ENCODE measurements at places on chromosomes 3 and 15.

- peak; percentile 19 for DNase-seq
Measured at GRCh38 chr3:132006605-132007204, 28.1 kb downstream of the CPNE4 start.

GRCh38 chr15:100725121-100726069 lies 123.0 kb downstream of the ASB7 start:
- DNase-seq = peak; percentile 48

GRCh38 chr3:19190602-19191001 lies 42.3 kb downstream of the KCNH8 start:
- DNase-seq = no peak

DNA sequence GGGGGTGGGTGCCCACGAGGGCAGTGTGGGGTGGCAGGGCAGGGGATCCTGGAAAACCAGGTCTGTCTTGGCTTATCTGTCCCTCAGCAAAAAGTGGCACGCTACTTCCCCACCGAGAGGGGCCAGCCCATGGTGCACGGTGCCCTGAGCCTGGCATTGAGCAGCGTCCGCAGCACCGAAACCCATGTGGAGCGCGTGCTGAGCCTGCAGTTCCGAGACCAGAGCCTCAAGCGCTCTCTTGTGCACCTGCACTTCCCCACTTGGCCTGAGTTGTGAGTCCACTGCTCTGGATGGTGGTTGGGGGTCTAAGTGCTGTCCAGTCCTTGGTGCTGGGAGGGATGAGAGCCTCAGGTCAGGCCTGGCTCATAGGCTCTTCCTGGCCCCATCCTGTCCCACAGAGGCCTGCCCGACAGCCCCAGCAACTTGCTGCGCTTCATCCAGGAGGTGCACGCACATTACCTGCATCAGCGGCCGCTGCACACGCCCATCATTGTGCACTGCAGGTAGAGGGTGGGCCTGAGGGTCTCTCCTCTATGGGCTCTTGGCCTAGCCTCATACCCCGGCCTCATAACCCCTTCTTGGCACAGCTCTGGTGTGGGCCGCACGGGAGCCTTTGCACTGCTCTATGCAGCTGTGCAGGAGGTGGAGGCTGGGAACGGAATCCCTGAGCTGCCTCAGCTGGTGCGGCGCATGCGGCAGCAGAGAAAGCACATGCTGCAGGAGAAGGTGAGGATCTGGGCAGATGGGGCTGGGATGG lies 31.1 kb downstream of the PTPN23 start:
- DNase-seq = no peak

DNA sequence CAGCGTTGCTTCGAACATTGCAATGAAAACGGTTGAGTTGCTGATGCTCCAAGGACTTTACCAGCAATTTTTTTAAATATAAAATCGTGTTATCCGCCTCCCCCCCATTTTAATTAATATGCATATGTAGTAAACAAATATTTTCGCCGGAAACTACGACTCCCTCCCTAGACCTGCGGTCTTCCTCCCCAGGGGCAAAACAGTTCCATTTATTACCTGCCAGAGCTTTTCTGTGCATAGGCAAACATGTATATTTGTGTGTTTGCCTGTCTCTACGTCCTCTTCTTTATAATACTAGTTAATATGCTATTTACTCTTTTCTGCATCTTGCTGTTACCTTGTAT lies 593 bp upstream of the RSL24D1 start:
- DNase-seq = no peak

DNA sequence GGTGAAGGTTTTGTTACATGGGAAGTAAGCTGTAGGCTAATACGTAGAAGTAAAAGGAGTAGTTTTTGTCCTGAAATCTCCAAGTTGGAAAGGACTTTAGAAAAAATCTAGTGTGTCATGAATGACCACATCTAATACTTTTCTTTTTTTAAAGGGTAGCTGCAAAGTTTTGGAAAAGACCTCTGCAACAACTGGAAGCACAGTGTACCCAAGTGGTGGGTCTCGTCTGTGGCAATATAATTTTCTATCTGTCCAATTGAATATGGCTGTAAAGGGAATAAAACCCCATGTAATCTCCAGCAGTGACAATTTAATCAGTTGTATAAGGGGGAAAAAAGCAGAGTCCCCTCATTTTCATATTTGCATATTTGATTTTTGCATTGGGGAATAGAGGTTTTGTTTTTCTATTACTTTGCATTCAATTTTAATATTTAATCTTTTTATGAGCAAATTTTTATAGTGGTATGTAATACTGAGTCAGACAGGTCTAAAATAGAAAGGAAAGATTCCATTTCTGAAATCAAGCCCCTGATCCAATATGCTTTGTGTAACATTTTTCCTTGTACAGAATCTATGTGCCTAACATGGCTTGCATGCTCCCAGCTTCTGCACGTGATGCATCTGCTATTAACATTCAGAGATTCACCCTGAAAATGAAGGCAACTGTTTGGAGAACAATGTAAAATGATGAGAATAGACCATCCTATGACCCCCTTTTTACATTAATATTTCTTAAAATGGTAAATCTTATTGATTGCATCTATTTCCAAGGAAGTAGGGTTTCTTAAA lies 531.4 kb downstream of the ZIC1 start:
- DNase-seq = no peak

- DNase-seq = no peak
Measured at GRCh38 chr3:21269882-21270281, 481.1 kb downstream of the ZNF385D start.

- DNase-seq = no peak
Measured at GRCh38 chr15:75731248-75732151, 18.9 kb upstream of the CSPG4 start.

DNA sequence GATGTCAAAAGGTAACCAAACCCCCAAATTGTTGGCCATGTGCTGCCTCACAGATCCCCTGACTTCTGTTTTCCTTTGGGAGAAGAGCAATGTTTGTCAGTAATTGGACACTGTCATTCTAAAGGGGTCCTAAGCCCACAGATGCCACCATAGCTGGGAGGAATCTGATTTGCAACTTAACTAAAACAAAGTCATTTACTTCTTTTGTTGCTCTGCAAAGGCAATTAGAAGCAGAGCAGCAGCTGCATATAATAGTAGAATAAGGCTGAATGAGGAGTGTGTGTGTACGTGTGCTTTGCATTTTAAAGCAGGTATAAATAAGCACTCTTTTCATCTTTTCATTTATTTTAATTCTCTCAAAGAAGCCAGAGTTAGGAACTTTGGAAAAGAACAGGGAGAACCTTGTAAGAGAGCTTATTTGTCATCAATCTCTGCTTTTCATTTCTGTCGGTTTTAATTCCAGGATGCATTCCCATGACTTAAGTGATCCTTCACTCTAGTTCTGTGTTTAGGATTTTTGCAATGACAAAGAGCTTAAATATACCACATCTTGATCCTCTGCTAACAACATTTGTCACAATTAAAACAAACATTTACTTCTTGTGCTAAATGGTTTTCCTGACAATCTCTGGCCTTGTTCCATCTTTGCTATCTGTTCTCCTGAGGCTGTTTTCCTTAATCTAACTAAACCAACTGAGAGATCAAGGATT lies 530.2 kb upstream of the CBLB start:
- DNase-seq = no peak

- no peak for DNase-seq
Measured at GRCh38 chr3:144662729-144663128, 691.1 kb downstream of the DIPK2A start.

GRCh38 chr3:7322957-7323669 lies 462.2 kb downstream of the GRM7 start:
- no peak for DNase-seq

DNA sequence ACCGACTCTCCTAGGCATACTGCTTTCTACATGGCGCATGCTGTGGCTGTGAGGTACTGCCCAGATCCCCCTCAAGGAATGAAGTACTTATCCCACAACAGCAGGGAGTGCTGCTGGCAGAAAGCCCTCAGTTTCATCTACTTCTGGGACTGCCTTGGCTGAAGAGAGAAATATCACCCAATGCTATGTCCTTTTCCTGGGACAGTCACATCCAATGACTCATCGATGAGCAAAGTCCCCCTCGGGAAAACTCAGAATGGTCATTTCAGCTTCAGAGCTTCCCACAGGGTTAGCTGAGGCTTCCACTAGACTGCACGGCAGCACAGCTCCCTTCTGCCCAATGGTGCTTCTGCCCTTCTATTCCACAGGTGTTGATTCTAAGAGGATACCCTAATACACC lies 3.6 kb upstream of the NMD3 start:
- peak; percentile 33 for DNase-seq

DNA sequence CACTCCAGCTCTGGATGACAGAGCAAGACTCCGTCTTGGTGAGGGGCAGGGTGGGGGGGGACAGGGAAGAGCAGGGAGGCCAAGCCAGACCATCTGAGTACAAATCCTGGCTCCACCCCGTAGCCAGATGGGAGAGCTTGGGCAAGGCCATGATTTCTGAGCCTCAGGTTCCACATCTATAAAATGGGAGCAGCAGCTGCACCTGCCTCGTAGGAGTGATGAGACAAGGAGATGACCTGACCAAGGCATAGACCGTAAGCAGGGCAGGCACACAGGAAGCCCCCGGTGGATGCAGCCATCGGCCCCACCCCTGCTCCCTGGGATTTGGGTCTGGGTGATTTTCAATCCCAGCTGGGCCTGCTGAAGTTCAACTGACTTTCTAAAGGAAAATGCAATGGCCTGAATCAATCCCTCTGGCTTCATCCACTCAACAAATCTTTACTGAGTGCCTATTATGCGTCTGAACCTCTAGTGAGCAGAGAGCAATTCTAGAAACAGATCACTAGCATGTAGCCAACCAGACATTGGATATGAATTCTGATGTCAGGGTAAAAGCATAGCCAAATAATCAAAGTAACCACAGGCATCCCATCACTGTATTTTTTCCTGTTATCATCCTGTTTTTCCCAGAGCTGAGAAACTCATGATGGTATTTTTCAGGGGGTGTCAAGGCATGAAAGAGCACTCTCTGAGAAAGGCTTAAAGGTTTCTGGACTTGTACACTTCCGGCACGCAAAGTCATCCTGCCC lies 141.2 kb downstream of the NUP210 start:
- DNase-seq = no peak

GRCh38 chr3:190150681-190151080 lies 30.0 kb upstream of the P3H2 start:
- no peak for DNase-seq

DNA sequence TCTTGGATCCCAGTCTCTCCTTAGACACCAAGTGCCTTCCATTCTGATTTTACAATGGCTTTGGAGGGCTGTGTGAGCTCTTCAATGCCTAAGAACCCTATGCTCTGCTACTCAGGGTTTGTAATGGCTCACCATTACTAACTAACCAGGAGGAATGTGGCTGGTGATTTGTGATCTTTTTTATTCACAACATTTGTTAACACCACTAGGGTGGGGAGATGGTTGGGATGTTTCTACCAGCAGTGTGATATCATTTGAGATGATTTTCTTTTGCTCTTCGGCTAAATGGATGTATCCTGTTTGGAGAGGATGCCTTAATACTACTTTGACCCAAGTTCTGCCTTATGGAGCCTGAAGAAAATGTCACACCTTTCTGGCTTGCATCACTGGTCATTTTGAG lies 226.9 kb downstream of the MFSD1 start:
- no peak for DNase-seq
